ENCODE measurements at places on chromosomes 13 and 19.

DNA sequence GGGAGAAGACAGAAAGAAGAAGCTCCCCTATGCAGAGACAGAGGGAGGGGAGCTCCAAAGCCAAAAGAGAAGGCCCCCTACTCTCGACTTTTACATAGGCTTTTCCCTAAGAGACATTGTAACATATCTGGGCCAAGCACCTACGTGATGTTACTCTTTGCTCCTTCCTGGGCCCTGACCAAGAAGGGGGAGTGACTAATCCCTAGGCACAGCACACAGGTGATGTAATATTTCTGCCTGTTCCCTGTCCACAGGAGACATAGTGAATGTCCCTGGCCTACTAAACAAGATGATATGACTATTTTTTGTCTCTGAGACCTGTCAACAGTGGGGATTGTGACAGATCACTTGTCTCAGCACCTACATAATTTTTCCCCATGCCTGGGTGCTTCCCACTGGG is 15.9 kb upstream of the ZNF254 start:
- no peak for DNase-seq

DNA sequence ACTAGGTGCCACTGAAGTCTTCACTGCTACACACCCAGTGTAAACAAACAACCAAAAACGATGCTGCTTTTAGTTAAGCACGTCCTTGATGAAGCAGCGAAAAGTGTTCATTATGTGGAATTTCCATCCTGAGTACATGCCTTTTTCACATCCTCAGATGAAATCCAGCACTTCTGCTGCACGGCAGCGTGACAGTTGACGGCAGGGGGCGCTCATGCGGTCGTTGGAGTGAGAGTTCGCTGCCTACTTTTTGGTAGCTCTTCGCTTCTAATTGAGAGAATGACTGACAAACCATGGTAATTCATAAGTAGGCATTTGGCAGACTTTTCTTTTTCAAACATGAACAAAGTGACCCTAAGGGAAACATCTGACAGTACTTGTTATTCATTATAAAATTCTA is 1124.9 kb downstream of the EFNB2 start:
- DNase-seq, result peak; percentile 15

DNA sequence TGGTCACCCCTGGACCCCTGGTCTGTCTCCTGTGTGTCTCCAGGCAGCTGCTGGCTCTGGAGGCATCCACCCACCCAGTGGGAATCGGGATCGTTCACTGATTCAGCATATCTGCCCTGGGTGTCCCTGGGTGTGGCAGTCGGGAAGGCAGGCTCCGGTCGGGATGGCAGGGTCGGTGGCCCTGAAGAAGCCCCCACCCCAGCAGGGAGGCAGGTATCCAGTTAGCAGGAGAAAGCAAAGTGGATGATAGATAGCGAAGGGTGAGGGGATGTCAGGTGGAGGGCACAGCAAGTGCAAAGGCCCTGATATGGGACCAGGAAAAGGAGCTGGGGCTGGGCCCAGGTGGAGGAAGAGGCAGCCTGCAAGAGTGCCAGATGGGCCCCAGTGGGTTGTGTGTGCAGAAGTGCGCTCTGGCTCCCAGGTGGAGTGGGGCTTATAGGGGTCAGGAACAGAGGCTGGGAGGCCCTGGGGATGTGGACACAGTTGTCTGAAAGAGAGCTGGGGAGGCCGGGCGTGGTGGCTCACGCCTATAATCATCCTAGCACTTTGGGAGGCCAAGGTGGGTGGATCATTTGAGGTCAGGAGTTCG is 2.3 kb downstream of the SSBP4 start:
- DNase-seq, result no peak

- DNase-seq, result no peak
Observed at GRCh38 chr13:48302871-48303358, 636 bp upstream of the RB1 start.

DNA sequence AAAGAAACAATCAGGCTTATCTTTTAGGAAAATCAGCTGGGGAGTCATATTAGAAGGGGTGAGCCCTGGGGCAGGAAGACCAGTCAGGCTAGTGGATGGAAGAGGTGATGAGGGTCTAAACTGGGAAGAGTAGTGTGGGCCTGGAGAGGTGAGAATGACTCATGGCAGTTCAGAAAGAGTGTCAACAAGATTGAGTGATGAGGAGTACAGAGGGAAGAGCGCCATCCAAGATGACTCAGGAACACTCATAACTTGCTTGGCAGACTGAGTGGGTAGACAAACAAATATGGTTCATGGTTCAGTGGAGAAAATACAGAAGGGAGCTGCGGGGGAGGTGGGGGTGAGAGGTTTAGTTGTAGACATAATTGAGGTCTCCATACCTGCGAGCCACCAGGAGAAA is 17.3 kb upstream of the CLDN10 start:
- no peak for DNase-seq

GRCh38 chr13:23847497-23847896 is 41.7 kb downstream of the MIPEP start:
- no peak for DNase-seq

DNA sequence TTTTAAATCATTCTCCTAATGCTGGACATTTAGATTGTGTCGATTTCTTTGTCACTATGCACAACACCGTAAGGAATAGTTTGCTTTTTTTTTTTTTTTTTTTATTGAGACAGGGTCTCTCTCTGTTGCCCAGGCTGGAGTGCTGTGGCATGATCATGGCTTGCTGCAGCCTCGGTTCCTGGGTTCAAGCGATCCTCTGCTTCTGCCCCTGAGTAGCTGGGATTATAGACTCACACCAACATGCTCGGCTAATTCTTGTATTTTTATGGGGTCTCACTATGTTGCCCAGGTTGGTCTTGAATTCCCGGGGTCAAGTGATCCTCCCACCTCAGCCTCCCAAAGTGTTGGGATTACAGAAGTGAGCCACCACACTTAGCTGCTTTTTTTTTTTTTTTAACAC is 86.5 kb downstream of the RYR1 start:
- DNase-seq, result no peak

DNA sequence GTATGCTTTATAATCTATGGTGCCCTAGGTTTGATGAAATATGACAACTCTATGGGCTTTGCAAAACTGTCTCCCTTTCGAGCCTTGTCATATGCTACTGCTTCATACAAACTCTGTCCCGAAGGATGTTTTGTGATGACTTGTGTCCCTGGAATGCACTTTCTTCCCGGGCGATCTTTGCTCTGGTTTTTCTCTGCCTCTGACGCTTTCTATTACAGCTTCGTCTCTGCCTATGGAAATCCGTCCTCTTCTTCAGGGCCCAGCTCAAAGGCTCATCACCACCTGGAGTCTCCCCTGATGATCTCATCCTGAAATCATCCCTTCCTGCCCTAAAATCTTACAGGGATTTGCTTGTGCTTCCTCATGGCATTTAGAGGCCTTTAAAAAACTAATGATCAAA is 191.5 kb upstream of the KL start:
- DNase-seq, result no peak

DNA sequence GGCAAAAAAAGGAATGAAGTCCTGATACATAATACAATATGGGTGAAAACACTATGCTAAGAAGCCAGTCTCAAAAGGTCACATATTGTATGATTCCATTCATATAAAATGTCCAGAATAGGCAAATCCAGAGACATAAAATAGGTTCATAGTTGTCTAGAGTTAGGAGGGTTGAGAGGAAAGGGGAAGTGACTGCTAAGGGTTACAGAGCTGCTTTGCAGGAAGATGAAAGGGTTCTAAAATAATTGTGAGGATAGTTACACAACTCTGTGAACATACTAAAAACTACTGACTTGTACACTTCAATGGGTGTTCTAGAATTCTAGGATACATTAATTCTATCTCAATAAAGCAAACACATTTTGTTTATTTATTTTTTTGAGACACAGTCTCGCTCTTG is 25.7 kb downstream of the CAB39L start:
- DNase-seq, result no peak

DNA sequence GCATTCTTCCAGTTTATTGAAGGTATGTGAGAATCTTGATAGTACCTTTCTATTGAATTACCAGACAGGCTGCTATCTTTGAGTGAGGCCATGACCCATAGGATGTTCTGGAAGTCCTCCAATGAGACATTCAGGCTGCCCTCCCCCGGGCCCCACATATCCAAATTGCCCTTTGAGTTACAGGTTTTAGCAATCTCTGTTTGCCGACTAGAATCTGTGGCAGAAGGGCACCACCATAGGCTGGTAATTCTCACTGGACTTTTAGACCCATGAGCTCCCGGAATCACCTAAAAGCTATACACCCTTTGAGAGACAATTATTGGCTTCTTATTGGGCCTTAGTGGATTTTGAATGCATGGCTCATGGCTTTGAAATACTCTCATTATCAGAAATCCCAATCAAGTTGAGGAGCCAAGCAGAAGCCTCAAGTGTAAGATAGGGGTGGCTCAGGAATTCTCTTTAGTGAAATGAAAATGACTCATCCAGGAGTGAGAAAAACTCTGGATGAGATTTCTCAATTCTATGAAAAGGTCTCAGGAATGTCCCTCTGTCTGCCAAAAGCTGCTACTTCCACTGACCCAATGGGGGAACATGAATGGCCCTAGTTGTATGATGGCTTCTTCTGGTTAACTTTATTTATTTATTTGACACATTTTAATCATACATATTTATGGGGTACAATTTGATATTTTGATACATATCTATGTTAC is 172.1 kb upstream of the CSNK1A1L start:
- DNase-seq, result no peak

DNA sequence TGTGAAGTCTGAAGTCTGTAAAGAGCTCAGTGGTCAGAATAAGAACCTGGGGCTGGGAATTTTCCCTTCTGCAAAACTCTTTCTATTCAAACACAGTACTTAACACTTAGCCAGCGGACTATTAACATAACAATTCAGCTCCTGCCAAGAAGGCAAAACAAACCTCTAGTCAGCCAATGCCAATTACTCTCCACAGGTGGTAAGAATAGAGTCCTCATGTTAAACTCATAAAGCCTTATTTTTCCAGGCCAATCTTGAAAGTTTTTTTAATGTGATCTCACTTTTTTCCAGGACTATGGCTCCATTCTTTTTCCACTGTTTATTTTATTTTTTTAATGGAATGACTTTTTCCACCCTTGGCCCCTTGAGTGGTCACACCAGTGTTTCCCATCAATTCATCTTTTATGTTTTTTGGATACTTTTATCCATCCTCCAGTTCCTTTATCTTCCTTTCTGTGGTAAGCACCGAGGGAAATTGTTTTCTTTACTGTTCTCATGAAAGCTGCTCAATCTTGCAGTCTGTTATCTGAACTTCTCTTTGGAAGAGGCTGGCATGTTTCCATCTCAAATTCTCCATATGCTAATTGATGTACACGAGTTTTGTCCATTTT is 217.3 kb downstream of the LHFPL6 start:
- DNase-seq, result no peak

GRCh38 chr19:18291019-18291524 is 9.7 kb upstream of the JUND start:
- no peak for DNase-seq

DNA sequence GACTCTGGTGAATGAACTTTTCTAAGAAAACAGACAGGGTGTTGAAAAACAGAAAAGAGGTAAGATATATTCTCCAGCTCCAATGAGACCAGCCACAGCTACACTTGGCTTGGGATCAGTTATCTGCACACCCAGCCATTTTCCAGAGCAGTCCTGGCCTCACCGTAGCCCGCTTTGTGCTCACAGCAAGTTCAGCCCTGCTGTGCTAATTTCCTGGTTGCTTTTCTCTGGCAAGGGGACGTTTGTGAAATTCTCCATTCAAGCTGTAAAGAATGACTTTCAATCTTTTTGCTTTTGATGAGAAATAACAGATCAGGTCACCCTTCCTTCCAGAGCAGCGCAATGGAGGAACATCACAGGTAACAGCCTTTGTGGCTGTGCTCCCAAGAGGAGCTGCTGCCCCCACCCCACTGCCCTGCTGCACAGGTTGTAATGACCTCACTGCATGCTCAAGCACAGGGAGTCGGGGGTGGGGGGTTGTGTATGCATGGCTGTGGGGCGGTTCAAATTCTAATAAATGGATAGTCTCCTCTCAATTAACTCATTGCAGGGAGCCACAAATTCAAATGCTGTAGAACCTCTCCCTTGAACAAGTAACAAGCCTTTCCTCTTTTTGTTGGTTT is 516.6 kb upstream of the NBEA start:
- DNase-seq, result no peak

GRCh38 chr13:113837560-113838355 is 26.1 kb downstream of the GAS6 start:
- DNase-seq, result no peak

- DNase-seq, result no peak
Observed at GRCh38 chr19:1610579-1610978, 5.3 kb upstream of the UQCR11 start.

All from right renal pelvis (tissue), 4 donors.